CD8-positive, alpha-beta memory T cell (primary cell): ENCODE measurements at places on chromosomes 5 and 9.

DNA sequence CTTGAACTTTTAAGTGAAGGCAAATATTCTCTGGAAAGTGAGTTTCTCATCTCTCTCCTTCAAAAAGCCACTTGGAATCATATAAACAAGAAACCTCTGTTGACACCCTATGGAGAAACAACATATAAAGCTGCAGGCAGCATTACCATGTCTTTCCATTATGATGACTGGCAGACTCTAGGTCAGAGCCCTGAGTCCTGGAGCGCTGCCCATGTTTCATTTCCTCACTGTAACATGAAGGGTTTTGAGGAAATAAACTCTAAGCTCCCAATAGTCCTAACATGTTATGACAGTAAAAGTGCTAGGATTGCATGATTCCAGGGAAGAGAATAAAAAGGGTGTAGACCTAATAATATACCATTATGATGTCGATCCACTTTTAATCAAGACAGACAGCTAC, 220.6 kb downstream of the CTNND2 start:
- no peak for DNase-seq
- no peak overlapping the region for H3K4me3 ChIP-seq
- no peaks in the 10 kb centered on the region for H3K27me3 ChIP-seq
- H3K27ac ChIP-seq = no peak overlapping the region

GRCh38 chr5:112535356-112535755, 116.3 kb upstream of the EPB41L4A start:
- H3K36me3 ChIP-seq = no peaks in the 10 kb centered on the region
- no peaks in the 10 kb centered on the region for H3K27me3 ChIP-seq
- no peak for DNase-seq
- H3K4me3 ChIP-seq = no peak overlapping the region
- no peak overlapping the region for H3K27ac ChIP-seq

DNA sequence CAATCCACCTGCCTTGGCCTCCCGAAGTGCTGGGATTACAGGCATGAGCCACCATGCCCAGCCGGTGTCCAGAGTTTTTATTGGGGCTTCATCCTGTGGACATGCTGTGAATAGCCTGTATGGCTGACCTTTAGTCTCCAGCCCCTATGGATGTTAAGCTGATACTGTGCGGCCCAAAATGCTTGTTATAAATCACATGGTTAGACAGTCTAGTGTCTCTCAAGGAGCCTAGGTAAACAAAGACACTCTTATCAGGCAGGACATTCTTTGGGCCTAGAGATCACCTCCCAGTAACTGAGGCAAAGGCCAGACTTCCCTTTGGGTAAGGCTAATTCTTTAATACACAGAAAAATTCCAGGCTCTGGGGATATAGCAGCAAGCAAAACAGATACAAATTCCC, 22.0 kb upstream of the SLC46A2 start:
- no peaks in the 10 kb centered on the region for H3K27me3 ChIP-seq
- H3K4me3 ChIP-seq = no peak overlapping the region
- no peaks in the 10 kb centered on the region for H3K36me3 ChIP-seq

- H3K4me3 ChIP-seq = no peak overlapping the region
- H3K27me3 ChIP-seq = no peaks in the 10 kb centered on the region
- H3K4me1 ChIP-seq = no peaks in the 10 kb centered on the region
- no peak overlapping the region for H3K27ac ChIP-seq
These were observed 168.0 kb upstream of the ZNF618 start for GRCh38 chr9:113707953-113708695.

- DNase-seq = no peak
- no peak overlapping the region for H3K27ac ChIP-seq
- no peaks in the 10 kb centered on the region for H3K36me3 ChIP-seq
- H3K27me3 ChIP-seq = no peaks in the 10 kb centered on the region
- H3K4me1 ChIP-seq = no peaks in the 10 kb centered on the region
These were observed 154.2 kb downstream of the FOCAD start for GRCh38 chr9:20838218-20838617.

- H3K27me3 ChIP-seq = no peaks in the 10 kb centered on the region
- DNase-seq = no peak
- no peaks in the 10 kb centered on the region for H3K4me1 ChIP-seq
- H3K4me3 ChIP-seq = no peak overlapping the region
These were observed 62.7 kb upstream of the OSMR start for GRCh38 chr5:38783011-38783561.

- no peak overlapping the region for H3K4me3 ChIP-seq
- DNase-seq = no peak
- H3K27ac ChIP-seq = no peak overlapping the region
- no peaks in the 10 kb centered on the region for H3K4me1 ChIP-seq
- no peaks in the 10 kb centered on the region for H3K36me3 ChIP-seq
- H3K27me3 ChIP-seq = peaks cover 12% of the 10 kb centered on the region
These were observed 64.7 kb upstream of the XPA start for GRCh38 chr9:97761879-97762278.

DNA sequence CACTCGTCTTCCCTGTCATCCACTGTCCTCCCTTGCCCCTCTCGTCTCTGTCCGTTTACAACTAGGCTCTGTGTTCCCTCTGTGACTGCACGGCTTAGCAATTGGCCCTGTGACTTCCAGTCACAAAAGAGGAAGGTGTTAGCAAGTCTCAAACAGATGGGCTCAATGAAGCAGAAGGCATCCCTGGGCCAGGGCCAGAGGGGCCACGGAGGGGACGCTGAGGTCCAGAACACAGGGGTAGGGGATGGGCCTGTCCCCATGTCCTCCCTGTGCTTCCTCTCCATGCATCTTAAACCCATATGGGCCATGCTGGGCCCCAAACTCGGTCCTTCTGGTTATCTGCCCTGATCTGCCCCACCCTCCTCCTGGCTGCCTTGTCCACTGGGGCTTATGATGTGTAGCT, at the start of gene CD72:
Gene CD72, minus strand, starts transcription at position 89 of the 403 bp plus-strand sequence. CDS start 110 bp downstream, outside the sequence.
- peaks cover 34% of the 10 kb centered on the region for H3K4me1 ChIP-seq
- H3K36me3 ChIP-seq = no peaks in the 10 kb centered on the region
- no peak for DNase-seq
- peak within 1 kb of the TSS; percentile 70 for H3K27ac ChIP-seq
- no peaks in the 10 kb centered on the region for H3K27me3 ChIP-seq

DNA sequence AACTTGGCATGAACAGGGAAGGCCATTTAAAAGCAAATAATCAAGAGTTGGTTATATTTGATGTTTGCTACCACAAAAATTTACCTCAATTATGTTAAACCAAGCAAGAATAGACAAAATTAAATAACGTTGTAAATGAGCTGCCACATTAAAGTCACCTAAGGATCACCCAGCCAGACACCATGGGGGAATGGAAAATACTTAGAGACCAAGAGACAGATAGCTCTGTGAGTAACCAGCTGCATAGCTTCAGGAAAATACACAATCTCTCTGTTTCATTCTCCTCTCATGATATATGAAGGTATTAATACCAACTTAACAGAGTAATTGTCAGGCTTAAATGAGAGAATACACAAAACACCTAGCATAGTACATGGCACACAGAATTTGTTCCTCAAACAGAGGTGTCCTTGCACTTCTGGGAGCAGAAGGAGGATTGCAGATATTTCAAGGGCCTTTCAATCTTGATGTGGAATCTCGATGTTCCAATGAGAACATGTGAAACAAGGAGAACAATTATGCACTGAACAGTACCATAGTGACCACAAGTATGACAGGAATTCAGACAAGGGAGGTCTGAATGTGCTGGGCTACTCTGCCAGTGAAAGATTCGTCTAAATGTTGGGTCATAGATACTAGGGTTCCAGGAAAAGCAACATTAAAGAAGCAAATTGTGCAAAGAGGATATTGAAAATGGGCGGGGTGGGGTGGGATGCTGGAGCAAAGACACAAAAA, 18.6 kb downstream of the JAKMIP2 start:
- no peak overlapping the region for H3K27ac ChIP-seq
- DNase-seq = no peak
- H3K4me1 ChIP-seq = no peaks in the 10 kb centered on the region
- H3K4me3 ChIP-seq = no peak overlapping the region
- no peaks in the 10 kb centered on the region for H3K27me3 ChIP-seq
- no peaks in the 10 kb centered on the region for H3K36me3 ChIP-seq

- H3K4me1 ChIP-seq = no peaks in the 10 kb centered on the region
- no peak for DNase-seq
- H3K27me3 ChIP-seq = no peaks in the 10 kb centered on the region
- no peaks in the 10 kb centered on the region for H3K36me3 ChIP-seq
- no peak overlapping the region for H3K4me3 ChIP-seq
These were observed 47.5 kb upstream of the CPLX2 start for GRCh38 chr5:175823731-175824525.

DNA sequence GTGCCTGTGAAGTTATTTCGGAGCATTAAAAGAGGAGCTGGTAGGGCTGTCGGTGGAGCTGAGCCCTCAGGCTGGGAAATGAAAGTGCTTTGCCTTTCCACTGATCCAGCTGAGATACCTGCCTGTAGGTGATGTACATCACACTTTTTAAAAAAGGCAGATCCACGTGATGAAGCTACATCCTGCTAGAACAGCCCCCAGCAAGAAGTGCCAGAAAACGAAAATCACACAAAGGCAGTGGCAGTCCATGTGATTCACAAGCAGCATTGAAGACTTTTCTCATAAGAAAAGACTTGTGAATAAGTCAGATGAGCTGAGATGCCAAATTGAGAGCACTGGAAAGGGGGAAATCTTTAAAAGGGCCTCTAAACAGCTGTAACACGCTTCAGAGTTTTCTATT, 765.1 kb downstream of the PTPRD start:
- H3K4me1 ChIP-seq = no peaks in the 10 kb centered on the region
- no peak overlapping the region for H3K27ac ChIP-seq
- DNase-seq = no peak
- H3K36me3 ChIP-seq = no peaks in the 10 kb centered on the region
- H3K27me3 ChIP-seq = no peaks in the 10 kb centered on the region

DNA sequence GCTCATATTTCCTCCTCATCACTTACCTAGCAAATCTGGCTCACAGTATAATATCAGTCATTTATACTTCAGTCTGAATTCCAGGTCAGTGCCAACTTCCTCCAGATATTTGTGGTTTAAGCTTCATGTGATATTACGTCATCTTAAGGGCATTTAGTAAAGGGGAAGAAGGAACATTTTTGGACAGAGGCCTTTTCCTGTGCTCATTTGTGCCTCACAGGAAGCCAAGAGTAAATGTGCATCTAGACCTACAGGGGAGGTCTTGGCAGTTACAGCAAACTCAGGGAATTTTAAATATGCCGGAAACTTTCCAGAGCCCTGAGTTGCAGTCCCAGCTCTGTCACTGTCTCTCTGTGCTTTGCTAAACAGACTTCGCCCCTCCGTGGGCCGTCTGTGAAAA, 12.3 kb upstream of the KCNIP1 start:
- no peaks in the 10 kb centered on the region for H3K4me1 ChIP-seq
- H3K27me3 ChIP-seq = no peaks in the 10 kb centered on the region

DNA sequence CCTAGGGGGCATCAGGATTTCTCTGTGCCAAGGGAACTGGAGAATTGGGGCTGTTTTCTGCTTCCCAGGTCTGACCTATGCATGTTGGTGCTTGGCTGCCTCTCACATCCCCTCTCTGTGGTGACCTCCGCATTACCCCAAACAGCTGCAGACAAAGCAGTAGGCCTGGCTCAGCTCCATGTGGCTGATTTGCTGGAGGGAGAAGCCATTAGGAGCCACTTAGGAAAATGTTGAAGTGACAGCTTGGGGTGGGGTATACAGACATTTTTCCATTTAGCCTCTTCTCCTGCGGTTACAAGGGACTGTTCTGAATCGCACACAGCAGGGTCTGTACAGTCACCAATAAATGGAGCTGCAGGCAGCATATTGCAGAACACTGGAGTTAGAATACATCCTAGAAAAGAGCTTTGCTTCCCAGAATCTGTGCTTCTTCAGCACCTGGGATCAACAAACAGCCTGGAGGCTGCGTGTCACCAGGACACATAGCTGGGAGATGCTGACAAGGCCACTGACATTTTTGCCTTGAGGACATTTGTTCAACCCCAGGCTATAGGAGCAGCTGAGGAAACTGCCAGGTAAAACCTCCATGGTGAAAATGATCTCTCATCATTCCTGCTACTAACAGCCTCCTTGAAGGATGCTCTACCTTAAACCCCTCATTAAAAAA, 335.3 kb downstream of the DIRAS2 start:
- no peaks in the 10 kb centered on the region for H3K36me3 ChIP-seq
- no peak overlapping the region for H3K4me3 ChIP-seq
- no peaks in the 10 kb centered on the region for H3K27me3 ChIP-seq
- no peaks in the 10 kb centered on the region for H3K4me1 ChIP-seq
- H3K27ac ChIP-seq = no peak overlapping the region

- no peak for DNase-seq
- no peaks in the 10 kb centered on the region for H3K4me1 ChIP-seq
- H3K27me3 ChIP-seq = no peaks in the 10 kb centered on the region
- no peak overlapping the region for H3K27ac ChIP-seq
These were observed 939.7 kb downstream of the NR2F1-AS1 start for GRCh38 chr5:92641031-92641962.

DNA sequence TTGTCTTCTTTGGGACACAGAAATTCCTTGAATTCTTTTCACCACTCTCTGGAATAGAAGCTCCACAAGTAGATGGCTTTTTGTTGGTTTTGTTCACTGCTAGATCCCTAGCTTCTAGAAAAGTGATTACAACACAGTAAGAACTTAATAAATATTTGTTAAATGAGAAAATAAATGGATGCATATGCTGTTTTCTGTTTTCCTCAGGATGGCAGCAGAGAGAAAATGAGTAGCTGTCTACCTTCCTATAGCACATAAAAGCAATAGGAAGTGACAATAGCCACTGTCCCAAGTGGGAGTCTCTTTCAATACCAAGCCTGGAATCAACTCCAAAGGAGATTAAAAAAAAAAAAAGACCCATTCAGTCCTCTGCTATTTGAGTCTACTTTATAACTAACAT, 100.6 kb upstream of the NREP start:
- no peak for DNase-seq
- H3K27ac ChIP-seq = no peak overlapping the region
- H3K4me3 ChIP-seq = no peak overlapping the region

DNA sequence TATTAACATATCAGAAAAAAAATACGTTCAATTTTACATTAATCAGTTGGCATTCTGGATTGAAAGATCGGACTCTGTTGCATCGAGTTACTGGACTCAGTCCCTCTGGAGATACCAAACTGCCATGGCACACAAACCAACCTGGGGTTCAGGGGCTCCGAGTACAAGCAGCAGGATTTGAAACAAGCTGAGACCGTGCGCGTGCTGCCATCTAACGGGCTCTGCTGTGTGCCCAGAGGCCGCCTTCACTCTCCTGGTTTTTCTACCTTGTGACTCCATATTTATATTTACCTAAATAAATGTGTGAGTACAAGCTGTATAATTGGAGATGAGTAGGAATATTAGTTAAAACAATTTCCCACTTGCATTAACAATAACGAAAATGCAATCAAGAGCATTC, 48.2 kb downstream of the ANXA1 start:
- no peaks in the 10 kb centered on the region for H3K4me1 ChIP-seq
- no peak for DNase-seq
- H3K36me3 ChIP-seq = no peaks in the 10 kb centered on the region
- H3K27ac ChIP-seq = no peak overlapping the region
- H3K27me3 ChIP-seq = no peaks in the 10 kb centered on the region

GRCh38 chr9:85248514-85249312, 493.0 kb downstream of the AGTPBP1 start:
- DNase-seq = no peak
- no peaks in the 10 kb centered on the region for H3K27me3 ChIP-seq
- no peaks in the 10 kb centered on the region for H3K4me1 ChIP-seq
- H3K27ac ChIP-seq = no peak overlapping the region
- no peaks in the 10 kb centered on the region for H3K36me3 ChIP-seq

GRCh38 chr9:35891646-35892045, 14.4 kb upstream of the HRCT1 start:
- H3K4me1 ChIP-seq = no peaks in the 10 kb centered on the region
- no peaks in the 10 kb centered on the region for H3K27me3 ChIP-seq
- H3K27ac ChIP-seq = no peak overlapping the region
- no peak overlapping the region for H3K4me3 ChIP-seq
- no peaks in the 10 kb centered on the region for H3K36me3 ChIP-seq
- no peak for DNase-seq

- H3K27me3 ChIP-seq = no peaks in the 10 kb centered on the region
- H3K36me3 ChIP-seq = no peaks in the 10 kb centered on the region
- no peak for DNase-seq
- H3K4me1 ChIP-seq = no peaks in the 10 kb centered on the region
- H3K27ac ChIP-seq = no peak overlapping the region
- no peak overlapping the region for H3K4me3 ChIP-seq
These were observed 46.1 kb upstream of the RIOK2 start for GRCh38 chr5:97229196-97229595.
